Activated CD4-positive, alpha-beta memory T cell treated with anti-CD3 and anti-CD28 coated beads, Interleukin-2, amount 10 ng/mL, durations not matched to agents 7 days and 5 days (primary cell): ENCODE measurements at places on chromosomes 12 and 14. TPM values are rescaled to one million over a fixed set of nuclear protein-coding genes. Genes with fewer than 3 reads are reported as not detected.

C14orf180 gene
- total RNA-seq, result not detected

DNA sequence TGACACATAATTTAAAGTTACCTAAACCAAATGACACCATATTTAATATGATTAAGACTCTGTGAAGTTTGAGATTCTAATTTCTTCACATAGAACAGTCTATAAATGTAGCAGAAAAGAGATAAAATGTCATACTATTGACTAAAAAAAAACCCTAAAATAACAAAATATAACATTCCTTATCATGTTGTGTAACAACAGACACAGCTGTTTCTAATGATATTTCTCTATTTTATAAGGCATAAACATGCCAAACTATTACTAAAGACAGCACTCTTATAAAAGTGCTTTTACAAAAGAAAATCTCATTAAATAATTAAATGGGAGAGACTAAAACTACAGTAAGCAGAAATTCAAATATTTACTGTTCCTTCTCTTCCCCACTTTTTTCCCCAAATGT is 49.4 kb downstream of the NOVA1 start:
- no peak for DNase-seq

DNA sequence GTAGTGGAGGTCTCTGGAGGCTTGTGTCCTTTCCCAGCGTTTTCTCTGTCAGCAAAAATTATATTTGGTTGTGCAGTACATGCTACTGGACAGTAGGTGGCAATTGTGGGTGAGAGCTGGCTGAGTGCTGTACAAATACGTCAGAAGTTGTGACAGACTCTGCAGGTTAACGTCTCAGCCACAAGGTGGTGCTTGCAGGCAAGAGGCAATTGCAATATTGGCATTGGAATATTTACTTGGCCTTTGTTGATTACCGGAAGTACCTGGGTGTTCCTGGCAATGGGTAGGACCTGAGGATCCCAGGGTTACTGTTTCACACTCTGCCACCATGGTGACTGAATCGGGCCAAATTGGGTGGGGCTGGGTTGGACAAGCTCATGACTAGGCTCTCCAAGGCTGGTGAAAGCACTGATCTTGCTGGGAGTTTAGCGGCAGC is 333.9 kb upstream of the LMO3 start:
- DNase-seq, result no peak

DNA sequence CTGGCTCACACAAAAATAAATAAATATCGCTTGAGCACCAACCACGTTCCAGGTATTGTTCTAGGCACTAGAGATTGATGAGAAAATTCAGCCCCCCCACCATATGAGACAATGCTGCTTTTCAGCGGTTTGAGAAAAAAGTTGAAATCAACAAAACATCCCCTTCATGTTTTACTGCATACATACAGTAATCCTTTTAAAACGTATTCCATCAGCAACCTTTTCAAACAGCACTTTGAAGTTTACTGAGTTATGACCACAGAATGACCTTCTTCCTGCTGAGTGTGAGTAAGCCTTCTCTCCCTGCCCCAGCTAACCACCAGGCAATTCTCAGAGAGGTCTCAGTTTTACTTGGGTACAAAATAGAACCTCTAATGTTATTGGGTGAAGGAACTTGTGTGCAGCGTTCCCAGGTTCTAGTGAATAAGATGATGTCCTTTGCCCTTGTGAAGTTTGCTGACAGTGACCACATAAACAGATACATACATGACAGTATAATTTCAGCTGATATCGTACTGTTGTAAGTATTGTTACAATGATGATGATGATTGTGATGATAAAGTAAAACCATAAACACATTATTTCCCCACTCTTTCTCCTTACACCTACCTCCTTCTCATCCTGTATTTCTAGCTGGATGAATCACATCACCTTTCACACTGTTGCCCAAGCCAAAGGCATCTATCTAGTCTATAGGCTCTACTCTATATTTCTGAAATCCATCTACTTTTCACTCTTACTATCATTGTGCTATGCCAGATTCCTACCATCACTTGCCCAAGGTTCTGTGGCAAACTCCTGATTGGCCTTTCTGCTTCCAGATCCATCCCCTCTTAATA is 124.4 kb upstream of the KRR1 start:
- DNase-seq, result peak; percentile 45

P2RX7 gene
- 49.1 TPM for total RNA-seq

DNA sequence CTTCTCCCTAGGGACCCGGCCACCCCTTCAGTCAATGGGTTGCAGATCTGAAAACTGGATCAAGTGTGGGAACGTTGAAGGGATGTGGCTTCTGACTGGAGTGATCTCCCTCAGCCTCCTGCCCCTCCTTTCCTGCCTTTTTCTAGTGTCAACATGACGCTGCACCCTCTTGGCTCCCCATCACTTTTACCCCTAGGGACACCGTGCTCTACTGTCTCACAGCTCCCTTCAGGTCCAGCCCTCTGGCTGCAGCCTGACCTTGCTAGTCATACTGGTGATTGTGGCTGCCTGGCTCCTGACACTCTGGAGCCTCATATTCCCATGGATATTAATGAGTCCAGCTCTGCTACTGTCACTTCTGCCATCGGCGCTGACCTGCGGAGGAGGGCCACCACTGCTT is 51.5 kb upstream of the RASSF3 start:
- no peak for DNase-seq

GLI1 gene
- 0.30 TPM for total RNA-seq

KDM5A gene
- 94.6 TPM for total RNA-seq

GRCh38 chr12:124227951-124228711 is 66.8 kb upstream of the RFLNA start:
- no peak for DNase-seq

GRCh38 chr14:95174184-95174792 is 17.0 kb upstream of the DICER1 start:
- DNase-seq, result no peak

- no peak for DNase-seq
Measured at GRCh38 chr14:24321212-24321975, 10.1 kb downstream of the LTB4R start.

DNA sequence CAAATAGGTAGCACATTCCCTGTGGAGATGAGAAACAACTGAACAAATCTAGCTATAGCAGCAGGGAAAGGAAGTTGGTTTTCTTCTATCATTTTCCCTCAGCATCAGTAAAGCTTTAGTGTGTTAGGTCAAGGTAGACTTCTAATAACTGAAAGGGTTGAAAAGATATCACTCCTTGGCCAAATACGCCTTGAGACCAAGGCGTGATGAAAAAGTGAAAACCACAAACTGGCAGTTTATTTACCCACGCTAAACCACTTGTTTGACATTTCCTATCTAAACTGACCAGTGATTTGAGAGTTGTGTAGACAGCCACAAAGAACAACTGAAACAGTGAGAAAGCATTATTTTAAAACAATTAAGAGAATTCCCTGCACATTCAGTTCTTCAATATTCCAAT is 99.6 kb upstream of the SOX5 start:
- DNase-seq, result no peak

DNA sequence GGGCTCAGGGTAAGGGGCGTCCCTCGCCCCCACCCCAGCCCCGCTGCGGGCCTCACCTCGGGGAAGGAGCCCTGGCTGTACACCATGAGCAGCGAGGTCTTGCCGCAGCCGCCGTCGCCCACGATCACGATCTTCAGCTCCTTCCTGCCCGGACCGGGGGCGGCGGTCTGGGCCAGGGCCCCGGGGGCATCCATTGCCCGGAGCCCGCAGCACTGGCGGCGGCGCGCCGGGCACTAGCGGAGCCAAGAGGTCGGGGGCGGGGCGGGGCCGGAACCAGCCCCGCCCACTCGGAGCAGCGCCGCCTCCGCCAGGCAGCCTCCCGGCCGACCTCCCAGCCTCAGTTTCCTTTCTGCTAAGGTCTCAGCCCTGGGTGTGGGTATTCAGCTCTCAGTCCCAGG is at the start of gene RHOF:
Gene RHOF (minus strand): TSS at position 249 of the 398 bp plus-strand sequence. CDS start 55 bp downstream, at position 194.
- peak; percentile 77 for DNase-seq

DNA sequence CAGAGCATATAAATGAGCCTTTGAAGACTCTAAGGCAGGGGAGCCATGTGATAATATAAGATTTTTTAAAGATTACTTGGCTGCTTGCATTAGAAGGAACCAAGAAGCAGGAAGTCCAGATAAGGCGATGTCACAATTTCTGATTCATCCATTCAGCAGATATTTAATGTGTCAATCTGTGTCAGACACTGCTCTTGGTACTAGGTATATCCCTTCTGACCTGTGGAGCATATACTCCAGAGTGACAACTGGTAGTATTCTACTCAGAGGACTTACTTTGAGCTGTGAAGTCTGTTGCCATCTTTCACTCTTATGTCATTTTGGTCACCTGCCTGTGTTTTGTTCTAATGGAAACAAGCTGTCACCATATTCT is 10.7 kb downstream of the EID3 start:
- no peak for DNase-seq

SLC17A8 gene
- not detected for total RNA-seq

GRCh38 chr12:20367583-20368113 is 689 bp upstream of the PDE3A start:
- no peak for DNase-seq

DNA sequence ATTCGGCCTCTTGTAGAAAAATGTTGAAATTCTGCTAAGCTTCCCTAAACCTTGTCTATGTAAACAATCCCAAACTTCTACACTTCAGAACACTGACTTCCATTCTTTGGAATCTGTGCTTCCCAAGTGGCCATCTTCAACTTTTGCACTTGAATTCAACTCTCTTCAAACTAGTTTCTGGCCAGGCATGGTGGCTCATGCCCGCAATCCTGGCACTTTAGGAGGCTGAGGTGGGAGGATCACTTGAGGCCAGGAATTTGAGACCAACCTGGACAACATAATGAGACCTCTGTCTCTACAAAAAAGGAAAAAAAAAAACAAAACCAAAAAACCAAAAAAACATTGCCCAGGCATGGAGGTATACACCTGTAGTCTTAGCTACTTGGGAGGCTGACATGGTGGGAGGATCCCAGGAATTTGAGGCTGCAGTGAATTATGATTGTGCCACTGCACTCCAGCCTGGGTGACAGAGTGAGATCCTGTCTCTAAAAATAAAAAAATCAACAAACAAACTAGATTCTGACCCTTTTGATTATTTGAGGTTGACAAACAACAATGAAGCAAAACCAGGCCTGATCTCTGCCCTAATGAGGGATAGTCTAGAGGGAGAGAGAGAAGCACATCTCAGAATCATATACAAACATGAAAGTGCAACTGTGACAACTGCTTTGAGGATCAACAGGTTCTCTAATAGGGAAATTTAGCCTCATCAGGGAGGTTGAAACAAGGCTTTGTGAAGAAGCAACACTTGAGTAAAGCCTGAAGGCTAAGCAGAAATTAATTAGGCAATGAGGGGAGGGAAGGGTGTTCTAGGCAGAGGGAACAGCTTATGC is 11.6 kb upstream of the C12orf75 start:
- no peak for DNase-seq

DEPDC4 gene
- total RNA-seq, result 1.3 TPM

GRCh38 chr14:65210118-65210821 is 108.0 kb upstream of the MAX start:
- peak; percentile 39 for DNase-seq

STAC3 gene
- total RNA-seq, result 4.1 TPM

GRCh38 chr14:98944989-98945388 is 327.0 kb downstream of the BCL11B start:
- DNase-seq, result no peak

GRCh38 chr12:76590131-76590530 is 30.6 kb upstream of the OSBPL8 start:
- DNase-seq, result no peak

INSM2 gene
- not detected for total RNA-seq

- DNase-seq, result no peak
Measured at GRCh38 chr14:78829274-78829673, 659.1 kb downstream of the NRXN3 start.

DNA sequence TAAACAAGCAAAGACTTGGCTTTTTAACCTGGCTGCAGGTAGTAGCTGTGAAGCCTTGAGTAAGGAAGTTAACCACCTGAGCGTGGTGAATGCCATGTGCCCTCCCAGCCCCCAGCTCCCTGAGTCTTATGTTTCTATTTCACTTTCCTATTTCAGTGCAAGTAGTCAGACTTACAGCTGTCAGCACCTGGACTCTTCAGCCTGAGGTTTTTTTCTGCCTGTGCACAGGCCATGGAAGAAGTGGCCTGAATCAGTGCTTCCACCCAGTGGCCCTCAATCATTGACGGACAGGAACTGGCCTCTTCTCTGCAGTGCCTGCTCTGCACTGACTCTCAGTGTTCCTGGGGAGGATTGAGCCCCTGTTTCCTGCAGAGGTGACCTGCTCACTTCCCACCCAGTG is 796.4 kb downstream of the MED13L start:
- no peak for DNase-seq

DNA sequence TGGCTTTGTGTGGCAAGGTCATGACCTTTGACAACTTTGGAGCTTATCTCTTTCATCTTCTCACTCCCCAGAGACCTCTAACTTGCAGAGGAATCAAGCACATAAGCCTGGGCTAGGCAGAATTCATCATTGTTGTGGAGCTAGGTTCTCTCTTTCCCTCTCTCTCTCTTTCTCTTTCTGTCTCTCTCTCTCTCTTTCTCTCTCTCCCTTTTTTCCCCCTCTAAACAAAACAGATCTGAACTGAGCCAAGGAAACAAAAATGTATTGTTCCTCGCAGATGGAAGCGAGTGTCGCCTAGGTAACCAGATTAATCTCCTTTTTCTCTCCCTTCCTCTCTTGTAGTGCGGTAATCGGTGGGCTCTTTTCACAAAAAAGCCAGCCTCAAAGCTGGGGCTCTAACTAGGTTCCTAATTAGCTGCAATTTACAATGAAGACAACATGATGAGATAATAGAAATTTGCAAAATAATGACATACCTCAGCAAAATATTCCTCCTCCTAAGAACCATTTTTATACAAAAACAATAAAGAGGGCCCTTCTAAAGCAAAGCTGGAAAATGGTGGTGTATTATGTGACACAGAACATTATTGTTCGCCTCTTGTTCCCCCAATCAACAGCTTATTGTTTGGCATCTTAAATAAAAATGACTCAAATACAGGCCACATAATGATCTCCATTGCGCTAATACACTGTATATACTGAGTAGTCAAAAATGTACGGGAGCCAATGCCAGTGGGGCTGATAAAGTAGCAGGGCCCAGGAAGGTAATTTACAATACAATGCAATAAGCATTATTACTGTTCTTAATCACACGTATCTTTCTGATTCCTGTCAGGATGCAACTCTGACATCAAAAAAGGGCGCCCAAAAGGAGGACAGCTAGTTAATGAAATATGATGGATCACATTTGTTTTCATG is 65.7 kb upstream of the SOX5 start:
- DNase-seq, result no peak

BEST3 gene
- not detected for total RNA-seq

- peak; percentile 57 for DNase-seq
Measured at GRCh38 chr12:46549527-46550265, 177.1 kb upstream of the SLC38A2 start.

- DNase-seq, result no peak
Measured at GRCh38 chr12:65461017-65461416, 182.5 kb downstream of the MSRB3 start.

KRT79 gene
- not detected for total RNA-seq
